Hypothalamus (tissue), 51 donors: ENCODE measurements at places on chromosomes 3 and 15.

- DNase-seq = no peak
These were observed 32.0 kb upstream of the GBE1 start for GRCh38 chr3:81793410-81793809.

DNA sequence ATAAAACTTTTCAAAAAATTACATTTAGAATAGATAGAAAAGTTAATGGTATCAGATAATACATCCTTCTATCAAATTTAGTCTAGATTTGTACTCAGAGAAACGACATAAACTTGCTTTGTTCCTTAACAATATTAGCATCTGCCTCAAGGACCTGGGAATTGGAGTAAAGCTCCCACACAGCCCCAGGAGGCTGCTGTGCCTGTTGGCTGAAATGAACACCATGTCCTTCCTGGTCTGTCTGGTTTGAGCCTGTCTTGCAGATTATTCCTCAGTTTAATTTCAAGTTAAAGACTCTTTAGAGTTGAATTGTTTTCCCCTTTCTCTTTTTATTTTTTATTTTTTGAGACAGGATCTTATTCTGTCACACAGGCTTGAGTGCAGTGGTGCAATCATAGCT, 19.4 kb downstream of the GNB5 start:
- no peak for DNase-seq

- DNase-seq = no peak
These were observed 265.2 kb downstream of the SUCLG2 start for GRCh38 chr3:67389176-67389575.

- no peak for DNase-seq
These were observed 411.5 kb upstream of the PROK2 start for GRCh38 chr3:72196377-72196929.

DNA sequence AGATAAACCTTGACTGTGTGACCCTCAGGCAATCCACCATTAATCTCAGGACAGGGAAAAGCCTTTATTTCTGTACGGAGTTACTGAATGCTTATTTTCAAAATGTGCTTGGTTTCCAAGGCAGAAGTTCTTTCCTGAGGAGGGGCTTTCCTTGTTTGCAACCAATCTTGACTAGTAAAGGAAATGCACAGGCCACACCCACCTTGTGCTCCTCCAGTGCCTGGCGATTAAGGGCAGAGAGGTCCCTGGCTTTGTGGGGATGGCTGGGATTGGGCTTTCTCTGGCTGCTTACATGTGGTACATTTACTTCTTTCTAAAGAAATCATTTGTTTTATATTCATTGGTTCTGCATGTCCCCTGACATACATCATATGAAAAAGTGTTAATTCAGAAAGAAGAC, 47.8 kb downstream of the ZNF621 start:
- no peak for DNase-seq

DNA sequence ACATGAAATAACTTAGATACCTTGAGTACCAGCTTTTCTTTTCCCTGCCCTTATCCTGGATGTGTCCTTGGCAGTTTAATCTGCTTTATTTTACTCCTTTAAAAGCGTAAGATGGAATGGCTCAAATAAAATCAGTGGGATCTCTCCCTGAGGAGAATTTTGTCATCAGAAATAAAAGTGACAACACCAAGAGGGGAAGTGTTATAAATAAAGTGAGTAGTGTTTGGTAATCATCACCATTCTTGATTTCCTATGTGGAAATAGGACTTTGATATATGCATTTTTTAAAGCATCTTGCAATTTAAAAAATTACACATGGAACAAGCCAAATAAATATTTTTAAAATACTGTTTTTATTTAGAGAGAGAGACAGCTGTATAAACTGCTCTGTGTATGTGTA, 76.5 kb downstream of the MBNL1 start:
- no peak for DNase-seq

DNA sequence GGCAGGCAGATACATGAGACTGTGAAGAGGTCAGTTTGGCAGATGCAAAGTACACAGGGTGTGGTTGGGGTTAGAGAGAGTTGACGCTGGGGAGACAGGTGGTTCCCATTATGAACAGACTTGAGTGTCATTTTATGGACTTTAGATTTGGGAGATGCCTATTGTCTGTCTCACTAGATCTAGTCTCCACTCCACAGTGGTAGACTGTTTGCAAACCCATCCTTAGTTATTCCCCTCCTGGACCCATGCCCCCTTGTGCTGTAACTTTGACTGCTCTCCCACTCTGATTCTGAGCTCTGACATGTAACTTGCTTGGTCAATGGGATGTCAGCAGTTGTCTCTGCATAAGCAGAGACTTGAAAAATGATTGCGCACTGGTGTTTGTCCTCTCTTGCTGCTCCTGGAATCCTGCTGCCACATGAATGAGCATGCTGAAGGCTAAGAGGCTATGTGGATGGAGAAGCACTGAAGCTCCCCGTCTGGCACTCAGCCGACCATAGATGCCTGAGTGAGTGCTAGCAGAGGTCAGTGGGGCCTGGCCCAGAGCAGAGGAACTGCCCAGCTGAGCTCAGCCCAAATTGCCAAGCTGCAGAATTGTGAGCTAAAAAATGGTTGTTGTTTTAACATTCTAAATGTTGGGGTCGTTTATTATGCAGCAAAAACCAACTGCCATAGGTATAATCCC, 88.2 kb downstream of the FAM43A start:
- DNase-seq = no peak

DNA sequence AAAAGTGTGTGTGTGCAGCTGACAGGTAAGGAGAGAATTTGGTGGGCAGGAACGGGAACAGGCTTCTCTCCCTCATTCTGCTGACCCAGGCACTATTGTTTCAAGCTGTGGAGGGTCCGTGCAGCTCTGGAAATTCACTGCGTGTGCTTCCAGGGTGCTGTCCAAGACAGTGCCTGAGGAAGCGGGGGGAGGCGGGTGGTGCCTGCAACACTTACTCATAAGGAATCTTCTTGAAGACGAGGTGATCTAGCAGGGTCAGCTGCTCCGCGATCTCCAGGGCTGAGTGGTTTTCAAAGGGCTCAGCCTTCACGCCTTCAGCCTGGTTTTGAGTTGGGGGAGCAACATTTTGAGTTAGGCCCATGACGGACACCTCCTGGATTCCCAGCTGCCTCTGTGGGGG, 46.6 kb upstream of the CTSH start:
- DNase-seq = no peak

DNA sequence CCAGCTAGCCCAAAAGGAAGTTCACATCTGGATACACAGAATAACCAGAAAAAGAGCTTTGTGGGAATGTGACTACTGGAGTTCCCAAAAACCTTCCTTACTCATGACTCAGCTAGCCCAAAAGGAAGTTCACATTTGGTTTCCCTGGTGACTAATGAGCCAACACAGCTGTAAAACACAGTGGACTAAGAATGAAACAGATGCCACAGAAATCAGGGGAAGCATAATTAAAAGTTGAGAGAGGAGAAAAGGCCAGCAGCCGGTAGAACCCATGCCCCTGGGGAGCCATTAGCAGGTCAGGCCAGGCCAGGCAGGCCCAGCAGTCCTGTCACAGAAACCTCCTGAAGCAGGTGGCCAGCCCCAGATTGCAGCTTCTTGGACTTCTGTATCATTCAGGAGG, 130.3 kb downstream of the GHSR start:
- no peak for DNase-seq

- no peak for DNase-seq
These were observed 36.1 kb downstream of the SPSB4 start for GRCh38 chr3:141087076-141087777.

DNA sequence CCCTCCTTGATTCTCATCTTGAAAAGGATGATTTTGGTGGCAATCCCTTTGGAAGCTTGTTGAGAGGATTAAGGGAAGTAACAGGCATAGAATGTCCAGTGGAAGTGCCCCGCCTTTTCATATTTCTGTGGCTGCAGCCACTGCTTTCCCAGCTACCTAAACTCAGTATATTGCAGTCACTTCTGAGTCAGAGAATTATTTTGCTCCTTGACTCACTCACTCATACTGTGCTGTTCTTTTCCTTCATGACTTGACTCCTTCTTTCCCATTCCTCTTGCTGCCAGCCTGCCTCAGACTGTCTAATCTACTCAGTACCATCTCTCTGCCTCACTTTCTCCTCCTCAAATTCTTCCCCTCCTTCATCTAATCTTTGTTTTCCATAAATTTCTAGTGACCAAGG, 26.5 kb upstream of the POLR2M start:
- no peak for DNase-seq
